Calu3 (cell line): ENCODE measurements at places on chromosomes 11 and 22. TPM values are rescaled to one million over a fixed set of nuclear protein-coding genes. Genes with fewer than 3 reads are reported as not detected.

DNA sequence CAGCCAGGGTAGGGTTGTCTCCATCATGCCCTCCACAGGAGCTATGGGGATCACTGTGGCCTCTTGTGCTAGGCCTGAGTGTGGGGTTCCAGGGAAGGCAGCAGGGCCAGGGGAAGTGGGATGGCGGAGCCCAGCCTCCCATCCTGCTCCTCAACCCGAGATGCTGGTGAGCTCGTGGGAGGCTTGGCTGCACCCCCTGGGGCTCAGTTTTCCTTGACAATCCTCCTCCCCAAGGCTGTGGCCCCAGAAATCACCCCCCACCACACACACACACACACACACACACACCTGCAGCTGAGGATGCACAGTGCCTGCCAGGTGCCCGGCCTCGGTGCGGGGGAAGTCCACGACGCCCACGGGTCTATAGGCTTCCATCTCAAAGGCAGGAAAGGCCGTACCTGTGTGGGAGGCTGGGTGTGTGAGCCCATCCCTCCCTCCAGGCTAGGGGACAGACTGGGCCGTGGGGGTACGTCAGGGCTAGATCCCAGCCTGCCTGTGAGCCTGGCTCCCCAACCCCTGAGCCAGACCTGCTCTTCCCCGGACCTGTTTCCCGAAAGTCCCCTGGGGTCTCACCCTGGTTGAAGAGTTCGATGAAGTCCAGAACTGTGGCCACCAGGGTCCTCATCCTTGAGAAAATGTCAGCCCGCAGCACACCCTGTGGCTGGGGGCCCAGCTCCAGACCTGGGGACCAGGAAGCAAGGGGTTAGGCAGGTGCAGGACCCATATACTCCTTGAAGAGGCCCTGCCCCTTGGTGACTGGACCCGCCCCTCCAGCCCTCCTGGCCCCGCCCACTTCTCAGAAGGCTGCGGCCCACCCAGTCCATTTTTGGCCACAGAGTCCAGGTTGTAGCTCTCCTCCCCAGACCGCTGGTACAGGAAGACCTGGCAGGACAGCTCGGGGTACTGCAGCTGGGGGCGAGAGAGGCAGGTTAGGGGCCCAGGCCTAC is 5.2 kb upstream of the TBX10 start:
- H3K4me1 ChIP-seq, result no peaks in the 10 kb centered on the region
- no peak for DNase-seq
- no peaks in the 10 kb centered on the region for H3K36me3 ChIP-seq
- H3K4me3 ChIP-seq, result no peak overlapping the region
- H3K27me3 ChIP-seq, result no peaks in the 10 kb centered on the region

The OVCH2 gene
- total RNA-seq, result not detected in 2 replicates

- peaks cover 36% of the 10 kb centered on the region for H3K4me1 ChIP-seq
- peak overlapping the region; percentile 14 for H3K4me3 ChIP-seq
- H3K27me3 ChIP-seq, result no peaks in the 10 kb centered on the region
- H3K36me3 ChIP-seq, result peaks cover 8% of the 10 kb centered on the region
These were observed 143.2 kb downstream of the ARHGAP42 start for GRCh38 chr11:100830274-100830673.

The KCNQ1OT1 gene
- total RNA-seq, result 1.2 and 1.3 TPM in 2 replicates

- no peak overlapping the region for H3K4me3 ChIP-seq
- peaks cover 21% of the 10 kb centered on the region for H3K4me1 ChIP-seq
- H3K36me3 ChIP-seq, result peaks cover 6% of the 10 kb centered on the region
These were observed 164.0 kb upstream of the CTSC start for GRCh38 chr11:88501541-88501940.

DNA sequence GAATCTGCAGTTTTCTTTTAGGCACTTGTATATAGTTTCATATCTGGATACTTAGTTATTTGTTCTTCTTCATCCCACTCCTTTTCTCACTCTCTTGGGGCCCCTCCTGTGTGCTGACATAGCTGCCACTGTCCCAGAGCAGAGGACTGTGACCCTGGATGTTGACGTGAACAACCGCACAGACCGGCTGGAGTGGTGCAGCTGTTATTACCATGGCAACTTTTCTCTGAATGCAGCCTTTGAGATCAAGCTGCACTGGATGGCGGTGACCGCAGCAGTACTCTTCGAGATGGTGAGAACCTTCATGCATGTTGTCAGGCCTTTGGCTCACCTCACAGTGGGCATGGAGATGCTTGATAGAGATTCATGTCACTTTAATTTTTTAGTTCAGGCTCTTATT is 50.9 kb upstream of the YWHAH start:
- H3K4me1 ChIP-seq, result no peaks in the 10 kb centered on the region
- H3K4me3 ChIP-seq, result no peak overlapping the region
- H3K27ac ChIP-seq, result no peak overlapping the region
- no peaks in the 10 kb centered on the region for H3K27me3 ChIP-seq

GRCh38 chr11:12232817-12233601 is 122.6 kb downstream of the MICAL2 start:
- H3K4me3 ChIP-seq, result no peak overlapping the region
- peaks cover 37% of the 10 kb centered on the region for H3K36me3 ChIP-seq
- H3K4me1 ChIP-seq, result peaks cover 10% of the 10 kb centered on the region
- no peak for DNase-seq
- H3K27ac ChIP-seq, result no peak overlapping the region
- H3K27me3 ChIP-seq, result no peaks in the 10 kb centered on the region
